CD4-positive, CD25-positive, alpha-beta regulatory T cell (primary cell): ENCODE measurements at places on chromosomes 3 and 15.

DNA sequence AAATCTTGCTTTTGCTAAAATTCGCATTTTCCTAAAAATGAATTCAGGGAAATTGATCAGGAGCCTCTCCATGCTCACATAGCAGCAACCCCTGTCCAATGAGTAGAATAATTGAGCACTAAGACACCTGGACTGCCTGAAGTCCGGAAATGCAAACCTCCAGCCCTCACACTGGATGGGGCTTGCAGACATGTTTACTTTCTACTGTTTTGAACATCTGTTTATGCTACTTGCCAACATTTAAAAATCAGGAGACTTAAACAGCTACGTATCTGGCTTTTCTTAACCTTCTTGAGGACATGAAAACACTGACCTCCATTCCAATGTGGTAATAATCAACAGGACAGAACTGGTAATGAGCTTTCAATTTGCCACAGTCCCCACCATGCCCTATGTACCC is 184.4 kb downstream of the SHOX2 start:
- DNase-seq = no peak

GRCh38 chr15:51267703-51268083 is 70.7 kb downstream of the CYP19A1 start:
- DNase-seq = no peak

DNA sequence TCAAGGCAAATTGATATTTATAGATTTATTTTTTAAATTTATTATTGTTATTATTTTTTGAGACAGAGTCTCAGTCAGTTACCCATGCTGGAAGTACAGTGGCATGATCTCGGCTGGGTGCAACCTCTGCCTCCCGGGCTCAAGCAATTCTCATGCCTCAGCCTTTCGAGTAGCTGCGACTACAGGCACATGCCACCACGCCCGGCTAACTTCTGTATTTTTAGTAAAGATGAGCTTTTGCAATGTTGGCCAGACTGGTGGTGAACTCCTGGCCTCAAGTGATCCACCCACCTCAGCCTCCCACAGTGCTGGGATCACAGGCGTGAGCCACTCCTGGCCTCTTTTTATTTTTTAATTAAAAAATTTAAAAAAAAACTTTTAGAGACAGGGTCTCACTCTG is 19.0 kb downstream of the SPG21 start:
- no peak for DNase-seq

GRCh38 chr3:88019024-88019423 is 39.8 kb downstream of the CGGBP1 start:
- no peak for DNase-seq

GRCh38 chr15:45116482-45117307 is 2.6 kb downstream of the DUOXA2 start:
- no peak for DNase-seq

DNA sequence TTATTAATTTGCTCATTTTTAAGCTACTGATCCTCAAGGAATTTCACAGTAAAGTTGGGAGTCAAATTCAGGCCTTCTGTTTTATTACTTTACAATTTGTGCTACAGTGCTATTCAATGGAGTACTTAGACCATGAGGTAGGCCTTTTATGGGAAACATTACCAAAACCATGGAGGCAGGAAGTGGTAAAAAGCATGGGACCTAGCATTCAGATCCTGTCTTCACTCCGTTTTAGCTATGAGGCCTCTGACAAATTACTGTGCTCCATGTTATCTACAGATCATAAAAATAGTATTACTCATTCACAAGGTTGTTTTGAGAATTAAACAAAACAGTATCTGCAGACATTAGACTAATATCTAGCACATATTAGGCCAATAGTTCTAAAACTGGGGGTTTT is 140.6 kb upstream of the SLITRK3 start:
- no peak for DNase-seq

GRCh38 chr3:46854555-46854991 is 8.7 kb downstream of the MYL3 start:
- DNase-seq = no peak

- DNase-seq = no peak
Measured at GRCh38 chr3:197809356-197810020, 18.4 kb downstream of the LRCH3 start.

GRCh38 chr3:32428092-32429068 is 36.7 kb downstream of the CMTM7 start:
- no peak for DNase-seq
